ENCODE measurements at places on chromosomes 6 and 20.
A peak's percentile ranks its signal among the peaks of the same experiment; 100 is the strongest.

GRCh38 chr20:15205719-15206118 lies 868.3 kb upstream of the FLRT3 start:
- DNase-seq, result no peak

GRCh38 chr20:9021216-9021615 lies 47.7 kb upstream of the PLCB4 start:
- no peak for DNase-seq

GRCh38 chr6:145815309-145816274 lies 997 bp upstream of the FBXO30 start:
- DNase-seq, result no peak

- DNase-seq, result no peak
Observed at GRCh38 chr6:40760887-40761286, 173.7 kb upstream of the LRFN2 start.

DNA sequence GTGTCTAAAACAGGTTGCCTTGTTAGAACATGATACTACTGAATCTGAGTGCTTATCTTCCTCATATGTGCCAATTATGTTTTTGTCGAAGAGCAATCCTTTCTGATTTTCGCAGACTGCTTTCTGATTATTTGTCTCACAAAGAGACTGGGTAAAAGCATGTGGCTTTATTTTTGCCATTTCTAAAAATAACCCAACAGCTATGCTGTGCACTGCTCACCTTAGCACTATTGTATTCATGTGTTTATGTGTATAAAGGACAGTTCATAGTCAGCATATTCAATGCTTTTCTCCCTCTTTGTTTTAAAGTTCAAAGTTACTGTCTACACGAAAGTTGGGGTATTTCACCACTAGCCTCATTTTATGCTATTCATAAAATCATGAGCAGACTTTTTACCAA lies 127.0 kb downstream of the SGK1 start:
- no peak for DNase-seq

DNA sequence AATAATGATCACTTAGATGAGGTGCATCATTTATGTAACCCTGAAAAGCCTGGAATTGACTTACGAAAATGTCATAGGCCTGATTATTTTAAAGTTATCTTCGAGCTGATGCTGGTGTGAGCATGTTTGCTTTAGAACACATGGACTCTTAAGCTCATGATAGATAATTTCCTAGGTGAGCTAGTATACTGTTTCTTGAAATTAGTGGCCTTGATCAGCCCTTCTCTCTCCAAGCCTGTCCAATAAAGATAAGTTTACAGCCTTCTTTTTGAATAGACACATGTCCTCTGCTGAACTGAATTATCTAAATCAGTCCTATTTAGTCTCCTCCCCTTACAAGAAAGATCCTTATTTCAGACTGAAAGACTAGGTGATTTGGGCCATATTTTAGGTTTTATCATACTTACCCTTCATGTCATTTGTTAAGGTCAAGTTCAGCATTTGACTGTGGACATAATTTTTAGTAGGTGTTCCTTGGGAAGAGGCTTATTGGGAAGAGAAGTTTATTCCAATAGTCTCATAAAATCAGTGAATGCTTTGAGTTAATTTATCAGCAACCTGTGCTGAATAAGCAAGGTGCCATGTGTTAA lies 15.3 kb downstream of the FOXO3 start:
- DNase-seq, result no peak

DNA sequence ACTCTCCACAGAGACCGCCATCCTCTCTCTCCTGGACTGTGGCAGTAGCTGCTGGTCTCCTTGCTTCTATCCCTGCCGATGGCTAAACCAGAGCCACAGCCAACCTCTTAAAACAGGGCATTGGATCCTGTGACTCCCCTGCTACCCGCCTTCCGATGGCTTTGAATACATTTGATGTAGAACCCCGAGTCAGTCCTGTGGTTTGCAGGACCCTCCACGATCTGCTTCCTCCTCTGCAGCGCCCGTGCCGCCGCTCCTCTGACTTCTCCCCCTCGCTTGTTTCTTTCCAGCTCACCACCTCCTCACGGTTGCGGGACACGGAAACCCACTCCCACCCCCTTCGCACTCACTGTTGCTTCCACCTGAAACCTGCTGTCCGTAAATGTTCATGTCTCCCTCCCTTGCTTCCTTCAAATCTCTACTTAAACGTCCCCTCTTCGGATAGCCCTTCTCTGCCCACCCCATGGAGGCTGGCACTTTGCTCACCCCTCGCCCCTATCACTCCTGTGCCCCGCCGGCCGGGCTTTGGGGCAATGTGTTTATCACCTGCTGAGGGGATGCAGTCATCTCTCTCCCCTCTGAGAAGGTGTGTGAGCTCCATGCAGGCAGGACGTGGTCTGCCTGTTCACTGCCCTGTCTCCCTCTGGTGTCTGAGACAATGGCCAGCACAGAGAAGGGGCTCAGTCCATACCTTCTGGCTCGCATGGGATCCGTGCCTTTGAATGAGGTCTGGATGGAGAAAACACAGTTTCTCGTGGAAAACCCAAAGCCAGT lies 67.8 kb downstream of the GFOD1 start:
- no peak for DNase-seq

DNA sequence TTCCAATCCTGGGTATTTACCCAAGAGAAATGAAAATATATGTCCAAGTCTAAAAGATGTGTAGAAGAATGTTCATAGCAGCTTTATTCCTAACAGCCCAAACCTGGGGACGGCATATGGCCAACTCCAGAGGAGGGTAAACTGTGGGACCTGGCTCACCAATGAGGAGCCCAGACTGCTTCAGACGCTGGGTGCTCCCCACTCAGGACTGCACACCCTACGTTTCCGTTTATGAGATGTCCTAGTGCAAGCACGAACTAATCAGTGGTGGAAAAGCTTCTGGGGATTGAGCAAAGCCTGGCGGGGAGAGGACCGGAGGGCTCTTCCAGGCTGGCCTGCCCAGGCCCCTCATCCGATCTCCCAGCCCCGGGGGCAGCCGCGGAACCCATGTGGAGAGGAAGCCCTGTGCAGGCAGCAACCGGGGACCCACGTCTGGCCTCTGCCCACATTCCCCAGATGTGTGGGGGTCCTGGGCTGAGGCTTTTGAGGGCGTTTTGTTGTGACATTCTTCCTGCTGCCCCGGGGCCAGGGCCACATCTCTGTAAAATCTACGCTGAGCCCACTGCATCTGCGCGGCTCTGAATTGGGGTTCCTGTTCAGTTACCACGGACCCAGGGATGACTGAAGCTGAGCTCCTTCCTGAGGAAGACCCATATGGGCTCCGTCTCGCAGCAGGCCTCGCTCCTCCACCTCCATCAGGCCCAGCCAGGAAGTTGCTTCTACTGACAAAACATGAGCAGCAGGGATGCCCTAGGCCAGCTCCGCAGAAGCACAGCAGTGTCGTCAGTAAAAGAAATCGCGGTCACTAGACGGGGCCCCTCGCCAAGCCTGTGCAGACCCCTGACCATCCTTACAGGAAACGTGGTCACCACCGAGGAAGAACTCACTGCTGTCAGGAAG lies 188.0 kb downstream of the DLL1 start:
- DNase-seq, result no peak

DNA sequence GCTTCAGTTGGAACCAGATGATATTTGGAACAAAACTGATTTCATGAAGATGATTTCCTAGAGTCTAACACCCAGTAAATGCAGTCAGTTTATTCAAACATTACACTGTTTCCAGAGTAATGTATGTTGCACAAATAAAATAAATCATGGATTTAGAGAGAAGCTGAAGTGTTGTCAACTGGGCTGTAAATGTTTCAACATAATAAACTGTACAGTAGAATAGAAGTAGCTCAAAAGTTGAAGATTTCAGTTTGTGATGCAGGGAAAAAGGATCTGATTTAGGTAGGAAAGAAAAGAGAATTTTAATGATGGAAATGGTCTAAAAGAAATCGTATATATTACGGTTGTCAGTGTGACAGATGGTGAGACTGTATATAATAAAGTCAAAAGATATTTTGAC lies 985.2 kb downstream of the EYS start:
- no peak for DNase-seq

DNA sequence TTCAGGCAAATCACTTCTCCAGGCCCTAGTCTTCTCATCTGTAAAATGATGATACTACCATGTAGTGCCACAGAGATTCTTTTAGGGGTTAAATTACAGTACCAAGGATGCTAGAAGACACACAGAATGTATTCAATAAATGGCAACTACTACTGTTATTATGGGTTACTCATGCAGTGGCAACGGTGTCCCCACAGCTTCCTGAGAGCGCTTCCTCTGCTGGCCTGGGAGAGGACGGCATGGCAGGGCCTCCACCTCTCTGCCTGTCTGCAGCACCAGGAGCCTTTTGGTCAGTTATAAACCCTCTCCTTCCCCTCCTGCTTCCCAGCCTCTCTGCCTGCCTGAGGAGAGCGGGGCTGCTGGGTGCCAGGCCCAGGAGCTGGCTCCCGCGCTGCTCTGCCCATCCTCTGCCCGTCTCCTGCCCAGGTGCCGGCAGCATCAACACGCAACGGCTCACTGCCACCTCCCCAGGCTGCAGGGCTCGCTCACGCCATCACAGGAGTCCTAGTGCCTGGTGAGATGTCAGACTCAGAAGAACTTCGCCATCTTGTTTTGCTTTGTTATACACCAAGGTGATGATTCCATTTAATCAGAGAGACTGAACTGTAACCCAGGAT lies 170.6 kb downstream of the FOXC1 start:
- no peak for DNase-seq

- no peak for DNase-seq
Observed at GRCh38 chr6:3392930-3393835, 63.7 kb downstream of the SLC22A23 start.

GRCh38 chr6:81515562-81516453 lies 236.7 kb downstream of the TENT5A start:
- DNase-seq, result no peak

GRCh38 chr6:166545156-166546034 lies 41.1 kb downstream of the RAMACL start:
- no peak for DNase-seq

DNA sequence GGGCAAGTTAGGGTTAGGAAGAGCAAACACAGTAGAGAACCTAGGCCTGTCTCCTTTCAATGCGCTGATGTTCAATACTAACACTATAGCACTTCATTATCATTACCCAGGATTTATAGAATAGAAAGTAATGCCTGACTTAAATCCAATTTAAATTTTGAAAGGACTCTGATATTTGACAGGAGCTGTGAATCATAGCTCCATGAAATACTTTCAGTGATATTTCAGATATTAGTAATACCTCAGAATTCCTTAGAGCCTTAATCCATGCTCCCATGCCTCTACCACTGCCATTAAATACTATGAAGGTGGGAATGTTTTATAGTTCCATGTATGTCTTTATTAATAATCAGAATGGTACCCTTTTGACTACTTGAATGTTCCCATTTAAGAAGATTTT lies 530.2 kb downstream of the BCKDHB start:
- no peak for DNase-seq

GRCh38 chr6:106825156-106825555 lies 149.4 kb downstream of the CD24 start:
- DNase-seq, result no peak

GRCh38 chr6:94269256-94269655 lies 849.9 kb upstream of the EPHA7 start:
- no peak for DNase-seq

DNA sequence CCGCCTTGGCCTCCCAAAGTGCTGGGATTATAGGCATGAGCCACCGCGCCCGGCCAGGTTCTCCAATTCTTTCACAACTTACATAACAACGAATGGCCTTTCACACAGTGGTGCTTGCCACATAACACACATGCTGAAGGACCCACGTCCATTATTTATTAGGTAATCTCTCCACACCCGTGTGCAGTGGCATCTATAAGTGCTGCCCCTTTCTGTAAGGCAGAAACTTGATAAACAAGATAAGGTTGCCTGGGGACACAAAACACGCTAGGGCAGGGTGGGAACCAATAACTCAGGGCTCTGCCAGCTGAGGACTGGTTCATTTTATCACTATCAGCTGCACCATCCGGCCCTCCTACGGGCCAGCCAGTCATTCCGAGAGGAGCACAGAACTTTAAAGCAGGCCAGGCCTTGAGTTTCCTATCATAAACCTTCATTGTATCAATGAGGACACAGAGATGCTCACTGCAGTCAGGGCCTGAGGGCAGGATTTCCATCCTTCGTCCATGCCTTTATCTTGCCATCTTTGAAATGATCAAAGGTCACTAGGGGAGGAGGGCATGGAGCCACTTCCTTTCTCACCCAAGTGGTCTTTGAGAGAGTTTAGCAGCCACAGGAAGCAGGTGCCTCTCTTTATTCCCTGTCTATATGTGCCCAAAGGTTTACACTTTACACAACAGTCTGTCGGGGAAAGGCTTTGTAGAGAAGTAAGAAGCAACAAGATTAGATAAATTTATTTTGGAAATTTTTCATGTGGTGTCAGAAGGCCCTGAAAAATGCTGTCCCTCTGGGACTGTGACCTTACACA lies 37.6 kb downstream of the GPLD1 start:
- DNase-seq, result no peak

- DNase-seq, result no peak
Observed at GRCh38 chr6:98931696-98932095, 16.1 kb downstream of the FBXL4 start.

- DNase-seq, result no peak
Observed at GRCh38 chr20:48751871-48752270, 75.9 kb downstream of the PREX1 start.

- DNase-seq, result no peak
Observed at GRCh38 chr6:143227675-143228074, 167.0 kb downstream of the AIG1 start.

- no peak for DNase-seq
Observed at GRCh38 chr6:33330736-33331135, 13.2 kb upstream of the ZBTB22 start.

- peak; percentile 29 for DNase-seq
Observed at GRCh38 chr20:56554869-56555268, 21.8 kb downstream of the FAM209B start.

Measured in CD4-positive, alpha-beta T cell (primary cell).